PC-3 (cell line): ENCODE measurements at places on chromosomes 13 and 19. TPM values are rescaled to one million over a fixed set of nuclear protein-coding genes. Genes with fewer than 3 reads are reported as not detected.

STK24 gene
- 52.4 and 57.0 TPM in 2 replicates for total RNA-seq

LPAR6 gene
- 3.6 TPM in 2 replicates for total RNA-seq

DCT gene
- not detected in 2 replicates for total RNA-seq

TDRD3 gene
- 5.8 and 7.5 TPM in 2 replicates for total RNA-seq

F10 gene
- total RNA-seq = not detected in 2 replicates

PRTN3 gene
- 0.29 and 0.40 TPM in 2 replicates for total RNA-seq

ZSWIM9 gene
- total RNA-seq = 1.8 and 2.6 TPM in 2 replicates

ZNF792 gene
- total RNA-seq = 5.8 and 6.3 TPM in 2 replicates

GNG14 gene
- not detected in 2 replicates for total RNA-seq

WDR87 gene
- not detected in 2 replicates for total RNA-seq

POSTN gene
- total RNA-seq = not detected in 2 replicates

SIAH3 gene
- total RNA-seq = not detected in 2 replicates

ZNF568 gene
- not detected in 2 replicates for total RNA-seq

PALM3 gene
- total RNA-seq = 2.3 and 4.8 TPM in 2 replicates

PLIN5 gene
- total RNA-seq = 1.2 and 3.3 TPM in 2 replicates

PSG7 gene
- not detected in 2 replicates for total RNA-seq

IZUMO2 gene
- total RNA-seq = not detected in 2 replicates

TMEM255B gene
- 26.9 and 35.5 TPM in 2 replicates for total RNA-seq

GRCh38 chr19:6577476-6578125, 13.3 kb downstream of the CD70 start:
- DNase-seq = no peak

DNA sequence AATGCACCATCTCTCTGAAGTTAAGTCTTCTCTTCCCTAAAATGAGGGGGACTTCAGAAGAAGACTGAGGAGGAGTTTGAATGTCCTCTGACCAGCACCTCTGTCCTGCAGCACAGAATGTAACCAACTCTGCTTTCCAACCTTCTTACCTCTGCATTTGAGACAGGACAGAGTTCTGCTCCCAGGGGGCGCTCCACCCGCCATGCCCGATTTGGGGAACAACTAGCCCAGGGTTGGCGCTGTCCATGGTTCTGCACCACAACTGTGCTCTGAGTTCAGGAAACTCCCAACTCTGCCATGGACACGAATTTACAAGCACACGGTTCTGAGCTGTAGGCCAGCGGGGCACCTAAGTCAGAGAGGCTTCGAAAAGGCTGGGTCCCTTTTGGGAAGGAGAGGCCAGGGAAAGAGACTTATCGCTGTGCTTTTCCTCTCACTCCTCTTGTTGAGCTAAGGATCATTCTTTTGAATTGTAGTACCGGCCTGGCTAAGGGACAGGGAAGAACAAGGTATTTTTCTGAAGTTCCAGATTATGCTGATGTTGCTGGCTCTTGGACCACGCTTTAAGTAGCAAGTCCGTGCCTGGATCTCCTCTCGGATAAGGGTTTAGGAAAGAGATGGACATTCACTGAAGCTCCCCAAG, 22.2 kb downstream of the SIGLEC5 start:
- DNase-seq = peak; percentile 90

- DNase-seq = no peak
Observed at GRCh38 chr19:38878575-38879399, 712 bp upstream of the RINL start.

DNA sequence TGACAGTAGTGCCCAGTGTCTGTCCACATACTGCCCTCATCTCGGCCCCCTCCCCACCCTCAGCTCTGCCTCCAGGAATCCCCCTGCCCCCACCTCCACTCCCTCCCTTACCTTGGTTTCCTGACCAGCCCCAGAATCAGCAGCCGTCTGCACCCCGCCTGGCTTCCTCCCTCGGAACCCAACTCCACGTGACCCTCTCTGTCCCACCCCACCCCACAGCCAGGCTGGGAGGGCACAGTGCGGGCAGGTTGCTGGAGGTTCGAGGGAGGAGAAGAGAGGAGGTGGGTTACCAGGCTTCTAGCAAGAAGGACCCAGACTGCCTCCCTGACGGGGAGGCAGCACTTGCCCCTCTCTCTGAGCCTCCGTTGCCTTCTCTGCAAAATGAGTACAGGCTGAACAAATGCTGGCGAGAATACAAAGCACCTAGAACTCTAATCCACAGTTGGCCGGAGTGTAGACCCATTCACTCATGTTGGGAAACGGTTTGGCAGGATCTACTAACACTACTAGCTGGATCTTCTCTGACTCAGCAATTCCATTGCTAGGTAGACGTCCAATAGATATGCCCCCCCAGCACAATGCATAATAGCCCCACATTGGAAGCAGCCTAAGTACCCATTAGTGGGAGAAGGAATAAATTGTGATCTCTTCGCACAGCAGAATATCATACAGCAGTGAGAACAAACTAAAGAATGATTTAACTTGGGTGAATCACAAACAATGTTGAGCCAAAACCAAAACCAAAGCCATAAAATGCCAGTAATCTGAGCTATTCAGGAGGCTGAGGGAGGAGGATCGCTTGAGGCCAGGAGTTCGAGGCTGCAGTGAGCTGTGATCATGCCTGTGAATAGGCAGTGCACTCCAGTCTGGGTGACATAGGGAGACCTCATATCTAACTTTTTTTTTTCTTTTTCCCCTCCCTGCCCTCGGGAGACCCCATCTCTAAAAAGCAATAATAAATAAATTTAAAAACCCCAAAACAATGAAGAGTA, at the start of gene RASAL3:
Gene RASAL3 (minus strand): TSS at position 151 of the 992 bp plus-strand sequence. CDS start 186 bp downstream, outside the sequence.
- no peak for DNase-seq

GRCh38 chr13:94620286-94620896, 18.7 kb downstream of the GPR180 start:
- DNase-seq = peak; percentile 61

DNA sequence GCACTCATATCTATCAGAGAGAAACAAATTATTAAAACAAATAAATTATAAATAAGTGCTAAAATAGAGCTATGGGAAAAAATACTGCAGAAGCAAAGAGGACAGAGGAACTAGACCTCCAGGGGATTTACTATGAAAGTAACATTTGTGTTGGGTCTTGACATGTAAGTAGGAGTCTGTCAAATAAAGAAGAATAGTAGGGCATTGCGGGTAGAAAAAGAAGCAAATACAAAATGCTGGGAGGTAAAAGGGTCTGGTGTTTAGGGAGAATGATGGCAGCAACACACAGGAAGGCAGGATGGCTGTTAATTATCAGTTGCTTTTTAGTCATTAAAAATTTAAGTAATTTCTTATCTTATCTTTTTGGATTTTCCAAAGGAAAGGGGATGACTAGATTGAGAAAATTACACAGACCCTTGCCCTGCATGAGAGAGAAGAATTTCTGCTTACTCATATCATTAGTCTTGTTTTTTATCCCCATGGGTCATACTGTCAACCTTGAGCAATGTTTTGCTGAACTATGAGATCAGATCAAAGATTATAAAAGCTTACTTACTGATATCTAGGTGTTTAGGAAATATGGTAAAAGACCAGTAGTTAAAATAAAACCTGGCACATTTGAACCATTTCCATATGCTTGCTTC, 472.7 kb downstream of the DIAPH3 start:
- DNase-seq = no peak

DNA sequence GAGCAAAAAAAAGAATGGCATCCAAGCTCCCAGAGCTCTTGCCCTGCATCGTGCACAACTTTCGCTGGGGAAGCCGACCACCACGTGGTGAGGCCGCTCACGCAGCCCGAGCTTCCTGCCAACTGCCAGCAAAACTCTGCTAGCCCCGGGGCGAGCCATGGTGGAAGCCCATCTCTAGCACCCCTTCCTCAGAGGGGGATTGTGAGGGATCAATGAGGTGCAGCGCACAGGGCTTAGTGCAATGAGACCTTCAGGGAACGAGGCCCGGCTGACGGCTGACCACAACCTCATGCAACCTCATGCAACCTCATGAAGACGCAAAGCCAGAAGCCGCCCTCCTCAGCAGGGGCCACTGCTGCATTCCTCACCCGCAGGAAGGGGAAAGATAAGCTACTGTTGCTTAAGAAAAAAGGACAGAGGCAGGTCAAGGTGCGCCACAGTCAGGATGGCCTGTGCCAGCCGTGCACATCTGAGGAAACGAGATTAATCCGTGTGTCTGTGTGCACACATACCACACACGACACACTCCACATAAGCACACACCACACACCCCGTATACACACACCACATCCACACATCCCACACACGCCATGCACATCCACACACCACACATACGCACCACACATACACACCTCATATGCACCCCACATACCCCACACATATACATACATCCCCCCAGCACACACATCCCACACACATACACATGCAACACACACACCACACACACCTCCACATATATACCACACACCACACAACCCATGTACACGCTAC, 9.6 kb downstream of the HSPBP1 start:
- no peak for DNase-seq

- peak; percentile 47 for DNase-seq
Observed at GRCh38 chr13:33057019-33057780, 41.0 kb downstream of the KL start.

DNA sequence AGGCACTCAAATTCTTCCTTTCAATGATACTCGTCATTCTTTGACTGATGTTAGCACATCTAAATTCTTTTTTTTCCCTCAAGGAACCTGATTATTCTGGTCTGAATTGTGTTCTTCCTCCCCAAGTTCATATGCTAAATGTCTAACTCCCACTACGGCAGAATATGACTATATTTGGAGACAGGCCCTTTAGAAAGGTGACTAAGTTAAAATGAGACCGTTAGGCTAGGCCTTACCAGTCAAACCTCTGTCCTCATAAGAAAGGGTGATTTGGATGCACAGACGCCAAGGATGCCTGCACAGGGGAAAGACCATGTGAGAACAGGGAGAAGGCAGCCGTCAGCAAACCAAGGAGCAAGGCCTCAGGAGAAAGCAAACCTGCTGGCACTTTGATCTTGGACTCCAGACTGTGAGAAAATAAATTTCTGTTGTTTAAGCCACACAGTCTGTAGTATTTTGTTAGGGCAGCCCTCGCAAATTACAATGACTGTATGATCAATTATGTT, 13.1 kb upstream of the FOXO1 start:
- DNase-seq = no peak

- DNase-seq = no peak
Observed at GRCh38 chr13:75120085-75120484, 361.9 kb downstream of the TBC1D4 start.

- no peak for DNase-seq
Observed at GRCh38 chr13:76397413-76397812, 488.8 kb downstream of the KCTD12 start.

- DNase-seq = no peak
Observed at GRCh38 chr13:41914552-41914951, 46.4 kb downstream of the VWA8 start.

DNA sequence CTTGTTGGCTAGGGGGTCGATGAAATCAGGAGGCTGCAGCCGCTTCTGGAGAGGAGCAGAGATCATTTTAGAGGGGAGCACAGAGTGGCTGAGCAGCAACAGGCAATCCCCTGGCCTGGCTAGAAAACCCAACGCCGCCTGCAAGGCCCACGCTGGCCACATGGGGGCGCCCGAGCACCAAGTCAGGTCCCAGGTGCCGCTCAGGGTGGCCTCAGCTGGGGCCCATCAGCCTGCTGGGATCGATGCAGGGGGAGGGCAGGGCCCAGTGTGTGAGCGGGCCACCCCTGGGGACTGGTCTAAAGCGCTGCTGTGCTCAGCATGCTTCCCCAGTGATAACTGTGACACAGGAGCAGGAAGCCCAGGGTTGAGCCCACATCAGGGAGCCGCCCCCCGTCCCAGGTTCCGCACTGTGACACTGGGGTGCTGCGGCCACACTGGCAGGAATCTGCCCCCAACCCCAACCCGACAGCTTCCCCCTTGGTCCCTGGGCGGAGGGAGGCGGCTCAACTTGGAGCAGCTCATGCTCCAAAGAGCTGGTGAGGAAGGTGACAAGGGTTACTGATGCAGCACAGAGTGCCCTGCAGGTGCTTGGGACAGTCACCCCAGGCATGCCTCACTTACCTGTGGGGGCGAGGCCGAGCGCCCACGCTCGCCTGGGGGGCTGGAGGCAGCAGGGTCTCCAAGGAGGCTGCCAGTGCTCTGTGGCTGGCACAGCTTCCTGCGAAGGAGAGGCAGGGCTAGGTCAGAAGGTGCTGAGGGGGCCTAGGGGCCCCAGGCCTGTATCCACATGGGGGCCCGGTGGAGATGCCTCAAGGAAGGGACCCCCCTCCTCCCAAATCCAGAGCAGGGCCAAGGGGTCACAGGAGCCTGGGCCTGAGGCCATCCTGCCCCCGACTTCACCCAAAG, 13.3 kb upstream of the ISYNA1 start:
- DNase-seq = peak; percentile 82

GRCh38 chr13:99992949-99993351, 11.4 kb downstream of the ZIC2 start:
- DNase-seq = no peak

DNA sequence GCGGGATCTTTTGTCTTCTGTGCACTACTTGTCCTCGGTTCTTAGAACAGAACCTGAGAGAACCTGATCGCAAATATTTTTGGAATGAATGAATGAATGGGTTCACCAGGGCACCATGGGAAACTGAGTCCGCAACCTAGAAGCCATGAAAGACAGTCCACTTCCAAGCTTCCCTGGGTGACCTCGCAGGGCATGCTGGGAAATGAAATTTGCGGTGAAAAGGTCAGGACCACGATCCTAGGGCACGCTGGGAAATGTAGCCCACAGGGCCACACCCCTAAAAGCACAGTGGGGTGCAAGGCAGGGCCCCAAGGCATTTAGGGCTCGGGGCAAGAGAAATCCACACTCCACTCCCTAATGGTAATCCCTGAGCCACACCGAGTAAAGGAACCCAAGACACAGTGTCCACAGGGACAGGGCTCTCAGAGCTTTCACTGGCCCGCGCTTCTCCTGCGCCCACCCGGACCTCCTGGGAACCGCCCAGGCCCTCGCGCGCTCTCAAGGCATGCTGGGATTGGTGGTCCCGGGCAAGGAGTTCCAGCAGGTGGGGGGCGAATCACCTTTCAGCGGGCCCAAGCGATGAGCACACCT, 1.1 kb upstream of the PPP1R12C start:
- no peak for DNase-seq

DNA sequence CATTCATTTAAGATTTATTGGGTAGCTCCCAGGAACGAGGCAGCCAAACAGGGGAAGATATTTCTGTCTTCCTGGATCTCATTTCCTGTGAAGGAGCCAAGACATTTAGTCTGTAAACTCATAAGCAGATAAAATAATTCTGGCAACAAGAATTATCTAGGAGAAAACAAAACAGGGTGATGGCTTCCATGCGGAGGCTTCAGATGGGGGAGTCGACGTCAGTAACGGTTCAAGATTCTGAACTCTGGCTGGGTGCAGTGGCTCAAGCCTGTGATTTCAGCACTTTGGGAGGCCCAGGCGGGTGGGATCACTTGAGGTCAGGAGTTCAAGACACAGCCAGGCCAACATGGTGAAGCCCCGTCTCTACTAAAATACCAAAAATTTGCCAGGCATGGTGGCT, 1.3 kb downstream of the GNA15 start:
- no peak for DNase-seq

GRCh38 chr19:50046649-50047503, 21.1 kb downstream of the ZNF473 start:
- DNase-seq = peak; percentile 34

DNA sequence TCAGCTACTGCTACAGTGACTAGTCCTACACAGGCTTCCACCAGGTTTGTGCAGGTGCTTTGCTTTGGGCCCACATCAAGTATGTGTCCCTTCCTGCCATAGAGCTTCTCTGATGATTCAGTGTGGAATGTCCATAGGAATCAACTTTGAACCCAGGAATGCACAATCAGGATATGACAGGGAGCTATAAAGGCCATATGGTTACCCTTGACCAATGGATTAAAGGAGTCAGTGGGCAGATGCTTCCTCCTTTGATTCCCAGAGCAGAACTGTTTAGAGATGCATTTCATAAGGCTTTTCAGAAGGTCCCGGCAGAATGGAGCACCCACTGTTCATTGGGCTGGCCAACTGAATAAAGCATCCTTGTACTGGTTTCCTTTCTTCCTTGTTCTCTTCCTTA, 145.2 kb upstream of the WASF3 start:
- DNase-seq = no peak

- no peak for DNase-seq
Observed at GRCh38 chr13:111513766-111514609, 193.5 kb downstream of the TEX29 start.
